Muscle of back (tissue), 13 donors: ENCODE measurements at places on chromosomes 7 and 10.

GRCh38 chr7:109532262-109532992 lies 962.8 kb downstream of the DNAJB9 start:
- DNase-seq = no peak

DNA sequence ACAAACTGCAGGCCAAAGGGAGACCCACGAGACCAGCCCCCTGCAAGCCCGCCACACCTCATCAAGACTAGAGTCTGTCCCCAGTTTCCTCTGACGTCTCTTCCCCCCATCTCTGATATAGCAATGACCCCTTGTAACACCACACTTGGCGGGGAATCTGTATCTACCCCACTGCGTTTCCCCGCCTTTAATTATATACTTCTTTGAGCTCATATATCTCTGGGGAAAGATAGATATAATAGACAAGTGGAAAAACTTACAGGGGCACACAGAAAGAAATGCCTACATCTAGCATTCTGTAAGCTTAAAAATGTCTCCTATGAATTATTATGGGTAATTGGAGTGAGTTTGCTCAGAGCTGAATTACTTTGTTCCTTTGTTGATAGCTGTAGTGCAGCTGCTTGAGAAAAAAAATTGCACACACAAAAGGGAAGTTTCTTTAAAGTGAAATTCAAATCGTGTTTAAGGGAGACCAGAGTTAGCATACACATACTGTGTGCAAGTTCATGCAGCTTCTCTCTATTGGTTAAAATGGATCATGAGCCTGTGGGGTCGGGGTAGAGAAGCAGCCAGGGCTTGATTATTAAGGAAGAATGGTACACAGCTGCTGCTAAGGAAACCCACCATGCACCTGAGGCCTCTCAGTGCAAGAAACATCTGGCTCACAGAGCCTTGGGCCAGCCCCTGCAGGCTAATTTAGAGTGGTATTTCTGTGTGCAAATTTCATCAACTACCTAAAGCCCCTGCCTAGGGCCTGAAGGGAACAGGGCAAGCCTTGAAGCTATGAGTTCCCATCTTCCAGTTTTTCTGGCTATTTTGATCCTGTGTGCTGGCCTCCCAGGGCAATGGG lies 32.5 kb downstream of the CDCA7L start:
- no peak for DNase-seq

DNA sequence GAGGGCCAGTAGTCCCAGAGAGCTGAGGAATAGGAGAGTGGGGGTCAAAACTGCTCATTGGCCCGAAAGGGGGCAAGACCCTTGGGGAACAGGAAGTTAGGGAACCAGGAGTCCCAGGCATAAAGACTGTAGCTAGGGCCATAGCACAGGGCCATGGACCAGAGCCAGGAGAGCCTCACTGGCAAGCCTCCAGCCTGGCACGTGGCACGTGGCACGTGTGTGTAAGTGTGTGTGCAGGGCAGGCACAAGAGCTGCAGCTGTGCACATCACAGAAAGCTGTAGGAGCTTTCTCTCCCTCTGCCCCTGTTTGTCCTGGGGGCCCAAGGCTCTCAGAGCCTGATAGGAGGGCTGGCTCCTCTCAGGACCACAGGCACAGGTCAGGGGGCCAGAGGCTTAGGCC lies 47.8 kb upstream of the SLF2 start:
- no peak for DNase-seq

DNA sequence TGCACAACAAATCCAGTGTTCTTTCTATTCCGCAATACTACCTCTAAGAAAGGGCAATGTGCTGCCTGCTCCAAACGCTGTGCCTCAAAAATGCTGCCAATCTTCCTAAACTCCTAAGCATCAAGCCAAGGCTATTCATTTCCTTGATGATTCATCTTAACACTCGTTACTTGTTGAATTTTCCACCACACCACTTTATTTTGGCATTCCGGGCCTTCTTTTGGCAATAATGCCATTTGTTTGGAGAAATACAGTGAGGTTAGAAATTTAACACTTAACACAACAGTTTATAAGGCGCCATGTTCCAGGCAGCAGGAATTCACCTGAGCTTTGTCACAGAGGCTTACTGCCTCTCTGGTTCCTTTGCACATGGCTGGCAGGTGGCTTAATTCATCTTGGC lies 82.6 kb upstream of the ABCB5 start:
- peak; percentile 53 for DNase-seq

- DNase-seq = no peak
Measured at GRCh38 chr7:140049339-140050024, 13.3 kb downstream of the PARP12 start.

DNA sequence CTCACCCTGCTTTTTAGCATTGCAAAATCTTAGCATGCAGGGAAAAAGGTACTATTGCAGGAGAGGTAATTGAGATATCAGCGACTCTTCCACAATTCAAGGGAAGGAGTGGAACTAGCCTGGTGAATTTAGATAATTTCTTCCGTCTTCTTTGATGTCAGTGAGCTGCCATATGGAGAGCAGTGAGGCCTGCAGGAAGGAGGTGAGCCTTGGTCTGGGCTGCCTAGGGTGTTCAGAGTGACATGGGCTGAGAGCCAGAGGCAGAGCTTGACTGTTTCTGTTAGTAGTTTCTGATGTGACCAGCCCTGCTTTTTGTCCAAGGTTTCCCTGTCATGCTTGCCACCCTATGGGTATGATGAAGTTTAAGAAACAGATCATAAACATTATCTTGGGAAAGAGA lies 28.6 kb downstream of the KAT6B start:
- DNase-seq = no peak

- no peak for DNase-seq
Measured at GRCh38 chr7:99331002-99331401, 5.3 kb downstream of the ARPC1A start.

DNA sequence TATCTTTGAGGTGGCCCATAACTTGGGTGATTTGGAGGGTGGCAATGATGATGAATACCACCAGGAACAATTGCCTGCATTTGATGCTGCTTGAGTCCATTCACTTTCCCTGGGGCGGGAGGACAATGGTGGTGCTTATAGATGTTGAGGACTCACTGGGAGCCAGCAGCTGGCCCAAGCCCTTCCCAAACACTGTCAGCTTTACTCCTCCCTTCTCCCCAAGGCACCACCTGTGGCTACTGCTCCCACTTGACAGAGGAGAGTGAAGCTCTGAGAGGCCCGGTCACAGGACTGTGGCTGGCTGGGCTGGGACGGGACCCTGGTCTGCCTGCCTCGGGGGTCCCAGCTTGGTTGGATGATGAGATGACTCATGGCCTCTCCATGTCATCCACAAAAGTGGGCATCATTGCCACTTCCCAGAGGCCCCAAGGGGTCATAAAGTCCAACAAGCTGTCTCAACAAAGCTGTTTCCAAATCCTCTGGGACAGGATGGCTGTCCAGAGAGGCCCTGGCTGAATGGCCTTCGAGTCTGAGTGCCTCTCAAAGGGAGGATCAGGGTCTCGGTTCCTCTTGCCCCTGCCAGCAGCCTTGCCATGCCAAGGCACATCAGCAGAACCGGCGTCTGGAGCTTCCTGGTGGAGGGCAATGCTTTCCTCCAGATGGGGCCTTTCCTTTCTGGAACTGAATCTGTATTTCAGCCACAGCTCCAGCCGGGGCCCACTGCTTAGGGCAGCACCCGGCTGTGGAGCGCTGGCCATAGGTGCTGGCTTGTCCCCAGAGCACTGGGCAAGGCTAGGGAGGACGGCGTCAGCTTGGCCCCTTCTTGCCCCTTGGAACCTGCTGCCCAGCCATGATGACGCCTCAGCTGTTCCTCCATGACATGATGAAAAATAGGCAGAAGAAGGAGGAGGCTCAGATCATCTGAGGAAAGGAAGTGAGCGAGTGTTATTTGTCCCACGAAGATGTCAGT lies 47.0 kb upstream of the PLEKHA1 start:
- DNase-seq = no peak

DNA sequence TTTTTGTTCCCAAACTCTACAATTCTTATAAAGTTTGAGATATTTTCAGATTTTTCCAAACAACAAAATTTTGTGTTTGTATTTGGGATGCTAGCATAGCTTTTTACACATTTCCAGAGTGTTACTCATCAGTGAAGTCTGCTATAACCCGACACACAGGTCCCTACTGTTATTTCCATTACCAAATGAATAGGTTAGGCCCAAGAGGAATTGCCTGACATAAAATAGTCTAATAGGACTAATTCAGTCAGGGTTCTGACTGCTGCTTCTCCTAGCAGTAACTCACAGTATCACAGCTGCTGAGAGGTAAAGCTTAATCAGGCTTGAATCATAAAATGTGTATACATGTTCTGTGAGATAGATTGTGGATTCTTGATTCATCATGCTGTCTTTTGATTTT lies 49.1 kb upstream of the STRIP2 start:
- DNase-seq = no peak

- DNase-seq = no peak
Measured at GRCh38 chr7:271266-272107, 18.5 kb upstream of the FOXL3 start.

DNA sequence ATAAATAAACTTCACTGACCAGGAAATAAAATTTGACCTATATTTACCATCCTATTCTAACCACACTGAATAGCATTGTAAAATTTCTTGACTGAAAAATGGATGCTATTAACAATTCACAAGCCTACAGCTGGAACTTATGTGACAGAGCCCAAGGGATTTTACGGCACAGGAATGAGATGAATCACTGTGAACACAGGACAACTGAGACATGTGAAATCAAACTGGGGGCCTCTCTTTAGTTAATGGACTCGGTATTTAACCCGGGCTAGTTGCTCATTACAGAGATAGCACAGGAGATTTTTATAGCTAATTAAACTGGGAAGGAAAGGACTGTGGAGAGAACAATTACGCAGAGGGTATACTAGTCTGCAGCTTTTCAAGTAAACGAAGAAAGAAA lies 100.6 kb downstream of the MICU1 start:
- no peak for DNase-seq

GRCh38 chr7:1951159-1951536 lies 281.1 kb downstream of the ELFN1 start:
- DNase-seq = peak; percentile 54

GRCh38 chr7:29194206-29194593 lies 375 bp upstream of the CHN2 start:
- no peak for DNase-seq

DNA sequence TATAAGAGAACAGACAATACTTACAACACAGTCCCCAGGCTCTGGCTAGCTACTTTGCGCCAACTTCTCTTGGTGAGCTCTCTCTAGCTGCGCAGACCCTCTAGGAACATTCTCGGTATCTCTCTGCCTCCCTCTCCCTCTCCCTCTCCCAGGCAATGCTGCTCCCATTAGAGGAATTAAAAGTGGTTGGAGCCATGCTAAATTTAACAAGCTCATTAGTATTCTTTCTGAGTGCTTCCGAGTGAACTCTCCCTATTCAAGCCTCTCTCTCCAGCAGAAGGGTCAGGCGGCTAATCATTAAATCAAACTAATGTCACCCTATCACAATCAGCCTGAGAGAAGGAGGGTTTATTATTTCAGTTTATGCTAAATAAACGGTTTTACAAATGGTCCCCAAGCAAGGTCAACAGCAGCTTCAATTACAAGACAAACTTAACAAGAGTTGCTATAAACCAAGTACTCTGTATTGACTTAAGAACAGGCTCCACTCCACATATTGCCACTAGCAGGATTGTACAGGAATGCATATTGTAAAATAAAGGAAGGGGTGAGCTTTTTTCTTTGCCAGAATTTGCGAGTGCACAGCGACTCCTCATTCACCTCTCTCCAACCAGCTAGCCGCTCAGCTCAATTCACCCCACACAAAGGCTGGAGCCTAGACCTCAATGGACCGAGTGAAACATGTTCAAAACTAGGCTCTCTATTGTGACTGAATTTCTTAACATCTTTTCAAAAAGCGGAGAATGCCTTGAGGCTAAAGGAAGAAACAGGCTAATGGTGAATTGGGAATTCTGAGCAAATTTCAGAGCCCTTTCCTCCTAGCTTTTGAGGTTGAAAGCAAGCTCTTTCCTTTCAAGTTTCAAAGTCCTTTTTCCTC lies 84.4 kb downstream of the GLI3 start:
- peak; percentile 69 for DNase-seq

- DNase-seq = peak; percentile 90
Measured at GRCh38 chr7:27096768-27097514, 1.1 kb upstream of the HOXA1 start.

DNA sequence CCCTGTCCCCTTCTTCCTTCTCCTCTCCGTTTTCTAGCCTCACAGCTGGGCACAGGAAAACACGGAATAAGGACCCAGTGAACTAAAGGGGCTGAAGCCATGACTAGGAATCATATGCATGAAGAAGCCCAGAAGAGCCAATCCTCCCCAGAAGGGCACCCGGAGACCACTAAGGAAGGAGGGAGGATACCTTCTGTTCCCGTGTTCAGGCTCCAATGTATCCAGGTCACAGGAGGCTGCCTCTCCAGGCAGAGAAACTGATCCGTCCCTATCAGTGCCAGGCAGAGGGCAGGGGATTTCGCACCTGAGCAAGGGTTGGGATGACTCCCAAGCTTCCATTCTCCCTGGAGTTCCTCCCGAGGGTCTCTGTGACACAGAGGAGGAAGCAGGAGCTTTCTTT lies 246.6 kb downstream of the SNX10 start:
- no peak for DNase-seq

DNA sequence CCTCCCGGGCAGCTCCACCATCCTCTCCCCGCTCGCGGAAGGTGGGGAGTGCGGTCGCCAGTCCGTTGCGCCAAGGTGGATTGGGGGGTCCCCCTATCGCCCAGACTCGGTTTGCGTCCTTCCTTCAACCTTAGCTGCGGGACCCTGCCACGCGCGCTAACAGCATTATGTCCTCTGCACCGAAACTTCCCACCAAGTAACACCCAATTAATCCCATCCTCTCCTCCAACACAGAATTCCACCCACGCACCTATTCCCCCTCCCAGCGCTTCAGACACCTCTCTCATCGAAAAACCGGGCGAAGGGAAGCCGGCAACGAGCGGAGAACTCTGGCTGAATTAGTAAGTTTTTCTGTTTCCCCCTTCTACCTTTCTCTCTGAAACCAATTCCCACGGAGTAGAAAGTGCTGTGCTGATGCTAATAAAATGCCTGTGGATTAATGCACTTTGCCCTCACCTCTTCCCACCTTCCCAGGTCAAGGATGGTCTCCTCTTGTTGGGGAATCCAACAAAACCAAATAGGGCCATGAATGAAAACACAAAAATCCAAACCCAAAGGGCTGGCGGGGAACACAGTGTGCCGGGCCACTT lies 947 bp downstream of the HOXA3 start:
- no peak for DNase-seq

DNA sequence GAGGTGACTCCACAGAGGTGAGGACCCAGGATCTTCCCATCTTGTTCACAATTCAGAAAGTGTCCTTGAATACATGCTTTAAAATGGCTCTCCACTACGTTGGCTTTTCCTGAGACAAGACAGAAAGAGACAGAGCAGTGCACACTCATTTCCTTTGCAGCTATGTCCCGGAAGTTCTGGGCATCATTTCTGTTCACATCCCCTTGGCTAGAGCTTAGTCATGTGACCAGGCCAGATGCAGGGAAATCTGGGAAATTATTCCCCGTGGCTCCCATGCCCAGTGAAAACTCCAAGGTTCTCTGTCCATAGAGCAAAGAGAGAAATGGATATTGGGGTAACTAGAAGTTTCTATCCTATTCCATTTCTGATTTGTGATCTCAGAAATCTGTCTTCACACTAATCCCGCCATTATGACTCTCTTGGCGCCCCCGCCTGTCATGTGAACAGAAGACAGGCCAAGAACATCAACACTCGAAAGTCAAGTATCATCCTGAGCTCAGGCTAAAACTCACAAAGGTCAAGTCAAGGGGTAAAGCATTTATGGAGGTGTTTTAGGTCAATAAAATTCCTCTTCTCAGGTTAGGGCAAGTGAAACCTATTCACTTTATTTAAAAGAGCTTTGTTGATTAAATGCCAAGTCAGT lies 251.4 kb upstream of the HABP2 start:
- DNase-seq = no peak
